ENCODE measurements at places on chromosomes 5 and 9.

DNA sequence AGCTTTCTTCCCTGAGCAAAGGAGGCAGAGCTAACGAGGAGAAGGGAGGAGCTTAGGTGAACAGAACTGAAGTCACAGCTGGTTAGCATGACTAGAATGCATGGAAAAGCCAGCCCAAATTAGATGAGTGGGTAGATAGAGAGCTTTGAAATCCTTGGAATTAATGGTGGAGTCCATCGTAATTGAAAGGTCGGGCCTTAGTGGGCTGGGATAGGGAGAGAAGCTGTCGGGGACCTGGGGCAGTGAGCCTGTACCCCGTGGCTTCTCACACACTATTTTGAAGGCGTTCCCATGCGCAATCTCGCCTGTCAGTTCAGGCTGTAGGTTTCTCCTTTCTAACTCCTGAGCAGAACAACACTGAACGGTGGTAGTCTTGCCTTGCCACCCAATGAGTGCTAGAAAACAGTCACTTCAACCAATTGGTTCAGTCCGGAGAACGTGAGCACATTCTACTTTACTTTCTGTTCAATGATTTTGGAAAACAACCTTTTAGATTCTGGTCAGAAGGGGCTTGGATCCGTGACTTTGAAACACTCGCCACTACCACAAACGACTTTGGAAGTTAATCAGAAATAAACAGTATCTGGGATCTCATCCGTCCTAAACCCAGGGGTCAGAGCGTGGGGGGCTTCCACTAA lies 655 bp upstream of the RAI14 start:
- no peak for DNase-seq

GRCh38 chr9:85112391-85112790 lies 442.9 kb downstream of the NTRK2 start:
- DNase-seq: no peak

DNA sequence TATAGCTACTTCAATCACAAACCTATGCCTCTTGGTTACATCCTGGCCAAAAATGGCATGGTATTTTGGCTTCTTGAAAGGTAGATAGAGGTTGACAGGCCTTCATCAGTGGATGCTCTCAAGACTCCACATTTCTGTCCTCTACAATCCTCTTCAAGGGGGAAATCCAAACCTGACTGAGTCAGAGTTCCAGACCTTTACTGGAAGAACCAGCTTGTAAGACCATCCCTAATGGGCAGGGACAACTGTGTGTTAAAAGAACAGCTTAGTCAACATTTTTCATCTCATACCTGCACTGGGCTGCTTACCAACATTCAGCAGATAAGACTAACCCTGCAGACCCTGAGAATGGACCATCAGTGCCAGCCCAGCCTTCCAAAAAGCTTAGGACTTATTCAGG lies 155.7 kb downstream of the CDK5RAP2 start:
- no peak for DNase-seq

GRCh38 chr5:38878391-38879077 lies 32.7 kb downstream of the OSMR start:
- no peak for DNase-seq

DNA sequence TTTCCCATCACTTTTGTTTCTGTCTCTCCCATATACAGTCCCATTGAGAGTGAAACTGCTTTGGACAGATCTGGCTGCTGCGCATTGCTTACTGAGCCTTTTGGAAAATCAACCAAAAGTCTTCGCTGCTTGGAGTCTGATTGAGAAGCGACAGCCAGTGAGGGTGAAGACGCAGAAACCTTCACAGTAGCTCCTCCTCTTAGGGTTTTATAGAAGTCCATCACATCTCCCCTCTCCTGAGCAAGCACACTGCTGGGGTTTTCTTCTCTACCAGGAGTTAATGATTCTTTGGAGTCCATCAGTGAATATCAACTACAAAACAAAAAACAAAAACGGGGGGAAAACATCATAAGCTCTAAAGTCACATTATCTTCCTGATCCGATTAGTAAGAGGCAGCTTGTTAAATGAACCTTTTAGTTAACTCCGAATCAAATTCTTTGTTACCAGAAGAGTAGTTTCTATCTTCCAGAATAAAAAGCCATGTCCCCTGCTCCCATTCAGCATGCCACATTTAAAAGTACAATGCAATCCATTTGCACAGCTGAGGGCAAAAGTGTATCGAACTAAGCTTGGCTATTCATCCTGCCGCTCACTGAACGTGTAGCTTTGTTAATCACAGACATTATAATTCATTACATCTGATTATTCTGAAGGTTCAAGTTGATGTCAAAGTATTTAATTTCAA lies 2.8 kb downstream of the NR3C1 start:
- no peak for DNase-seq

DNA sequence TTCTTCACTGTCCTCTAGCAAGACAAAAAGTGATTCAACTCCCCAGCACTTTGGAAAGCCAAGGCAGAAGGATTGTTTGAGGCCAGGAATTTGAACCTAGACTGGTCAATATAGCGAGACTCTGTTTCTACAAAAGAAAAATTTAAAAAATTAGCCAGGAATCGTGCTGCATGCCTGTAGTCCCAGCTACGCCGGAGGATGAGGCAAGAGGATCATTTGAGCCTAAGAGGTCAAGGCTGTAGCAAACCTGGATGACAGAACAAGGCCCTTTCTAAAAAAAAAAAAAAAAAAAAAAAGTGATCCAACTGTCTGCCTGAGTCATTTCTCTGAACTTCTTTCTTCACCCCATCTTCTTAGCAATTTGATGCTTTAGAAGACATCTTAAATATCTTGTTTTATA lies 12.4 kb downstream of the ITGA2 start:
- no peak for DNase-seq

GRCh38 chr9:38281917-38282316 lies 110.6 kb upstream of the ALDH1B1 start:
- no peak for DNase-seq

DNA sequence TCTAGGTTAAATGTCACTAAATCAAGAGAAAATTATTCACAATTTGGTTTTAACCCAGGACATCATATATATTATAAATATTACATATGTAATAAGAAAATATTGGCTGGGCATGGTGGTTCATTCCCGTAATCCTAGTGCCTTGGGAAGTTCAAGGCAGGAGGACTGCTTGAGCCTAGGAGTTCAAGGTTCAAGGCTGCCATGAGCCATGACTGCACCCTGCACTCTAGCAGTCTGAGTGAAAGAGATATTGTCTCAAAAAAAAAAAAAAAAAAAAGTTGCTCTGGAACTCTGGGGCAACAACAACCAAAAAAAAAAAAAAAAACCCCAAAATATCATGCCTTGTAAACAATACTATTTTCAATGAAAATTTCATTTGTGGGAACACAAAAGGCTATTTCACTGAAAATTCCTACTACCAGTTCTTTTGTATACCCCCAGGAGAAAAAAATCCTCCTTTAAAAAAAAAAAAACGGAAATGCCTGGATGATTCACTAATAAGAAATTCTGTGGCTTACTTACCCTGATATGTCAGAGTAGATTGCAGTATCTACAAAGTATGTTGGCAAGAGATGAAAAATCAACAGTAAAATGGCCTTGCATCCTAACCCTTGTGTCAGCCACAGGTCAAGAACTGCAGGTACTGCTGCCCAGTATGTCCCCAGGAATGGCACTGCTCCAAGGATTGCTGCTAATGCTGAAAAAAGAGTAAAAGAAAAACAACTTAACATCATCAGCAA lies 22.6 kb upstream of the CTNNAL1 start:
- no peak for DNase-seq

DNA sequence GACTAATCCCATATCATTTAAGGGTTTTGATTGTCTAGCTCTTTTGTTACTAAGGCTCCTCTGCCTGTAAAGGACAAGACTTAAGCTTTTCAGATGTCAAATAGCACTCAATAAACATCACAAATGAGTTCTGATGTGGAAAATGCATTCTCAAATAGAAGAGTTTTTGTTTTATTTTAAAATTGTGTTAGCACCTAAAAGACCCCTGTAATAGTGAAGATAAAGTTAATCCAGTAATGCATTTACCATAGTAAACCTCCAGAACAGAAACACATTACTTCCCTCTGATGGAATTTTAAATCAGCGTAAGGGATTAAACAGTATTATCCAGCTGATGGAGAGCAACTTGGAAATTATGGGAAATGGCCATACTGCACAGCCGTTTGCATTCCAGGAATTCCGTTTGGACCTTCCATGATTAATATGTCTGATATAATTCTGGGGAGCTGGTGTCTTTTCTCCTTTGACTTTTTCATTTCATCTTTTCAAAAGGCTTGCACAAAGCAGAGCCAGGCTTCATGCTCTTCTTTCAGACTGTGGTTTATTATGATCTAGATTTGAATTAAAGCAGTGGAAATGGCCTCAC lies 105.6 kb downstream of the PPP2R2B start:
- DNase-seq: no peak

DNA sequence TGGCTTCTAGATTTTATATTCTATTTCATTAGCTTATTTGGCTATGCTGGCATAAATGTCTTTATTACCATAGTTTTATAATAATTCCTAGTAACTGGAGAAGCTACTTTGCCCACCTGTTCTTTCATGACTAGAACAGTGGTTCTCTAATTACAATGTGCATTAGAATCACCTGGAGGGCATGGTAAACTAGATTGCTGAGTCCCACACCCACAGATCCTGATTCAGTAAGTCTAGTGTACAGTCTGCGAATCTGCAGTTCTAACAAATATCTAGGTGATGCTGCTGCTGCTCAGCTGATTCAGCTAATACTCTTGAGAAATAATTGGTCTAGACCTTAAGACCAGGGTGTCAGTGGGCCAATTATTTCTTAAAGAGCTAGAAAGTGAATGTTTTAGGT lies 35.5 kb downstream of the RNF38 start:
- no peak for DNase-seq

- DNase-seq: no peak
Measured at GRCh38 chr5:80229902-80230255, 26.0 kb downstream of the SERINC5 start.

- DNase-seq: no peak
Measured at GRCh38 chr5:72723581-72723980, 92.9 kb upstream of the TNPO1 start.

- DNase-seq: no peak
Measured at GRCh38 chr9:105178076-105178475, 66.4 kb upstream of the SLC44A1 start.

DNA sequence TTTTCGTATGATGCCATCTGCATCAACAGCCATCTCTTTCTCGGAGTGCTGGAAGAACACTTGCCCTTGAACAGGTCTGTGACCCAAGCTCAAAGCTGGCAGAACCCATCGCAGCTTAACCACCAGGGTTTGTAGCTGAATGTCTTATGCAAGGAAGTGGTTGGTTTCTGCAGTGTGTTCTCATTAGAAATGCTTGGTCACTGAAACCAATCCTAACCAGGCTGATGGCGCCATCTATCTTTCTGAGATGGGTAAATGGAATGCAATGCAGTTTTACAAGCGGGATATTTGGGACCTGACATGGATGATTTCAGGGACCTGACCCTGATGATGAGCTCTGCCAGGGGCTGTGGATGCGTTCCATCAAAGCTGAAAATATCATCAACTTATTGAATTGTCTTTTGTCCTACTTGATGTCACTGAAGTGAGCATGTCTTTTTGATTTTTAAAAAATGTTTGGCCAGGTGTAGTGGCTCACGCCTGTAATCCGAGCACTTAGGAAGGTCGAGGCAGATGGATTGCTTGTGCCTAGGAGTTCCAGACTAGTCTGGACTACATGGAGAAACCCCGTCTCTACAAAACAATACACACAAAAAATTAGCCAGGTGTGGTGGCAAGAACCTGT lies 28.7 kb downstream of the DMRT3 start:
- DNase-seq: no peak

DNA sequence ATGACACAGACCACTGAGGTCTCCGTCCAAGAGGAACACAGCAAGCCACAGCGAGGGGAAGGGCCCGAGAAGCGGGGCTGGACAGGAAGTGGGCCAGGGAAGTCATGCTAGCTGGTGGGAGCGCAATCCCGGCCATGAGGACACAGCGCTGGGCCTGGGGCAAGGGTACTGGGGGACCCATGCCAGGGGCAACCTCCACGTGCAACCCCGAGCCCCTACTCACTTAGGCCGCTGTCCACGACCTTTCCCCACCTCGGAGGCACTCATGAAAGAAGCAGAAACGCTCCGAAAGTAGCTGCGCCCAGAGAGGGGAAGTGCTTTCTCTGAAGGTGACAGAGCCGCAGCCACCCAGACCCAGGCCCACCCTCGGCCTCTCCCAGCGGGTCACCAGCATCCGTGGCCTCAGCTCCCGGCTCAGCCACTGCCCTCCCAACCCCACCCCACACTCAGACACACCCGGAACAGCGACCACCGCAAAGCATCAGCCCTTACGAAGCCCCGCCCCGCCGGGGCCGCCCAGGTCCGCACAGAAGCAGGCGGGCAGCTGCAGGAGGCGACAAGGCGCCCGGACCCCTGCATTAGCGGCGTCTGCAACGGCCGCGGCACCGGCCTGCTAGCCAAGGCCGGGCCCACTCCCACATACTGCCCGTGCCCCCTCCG lies 782 bp downstream of the BICD2 start:
- DNase-seq: no peak

- no peak for DNase-seq
Measured at GRCh38 chr5:125181159-125181558, 434.7 kb upstream of the ZNF608 start.

DNA sequence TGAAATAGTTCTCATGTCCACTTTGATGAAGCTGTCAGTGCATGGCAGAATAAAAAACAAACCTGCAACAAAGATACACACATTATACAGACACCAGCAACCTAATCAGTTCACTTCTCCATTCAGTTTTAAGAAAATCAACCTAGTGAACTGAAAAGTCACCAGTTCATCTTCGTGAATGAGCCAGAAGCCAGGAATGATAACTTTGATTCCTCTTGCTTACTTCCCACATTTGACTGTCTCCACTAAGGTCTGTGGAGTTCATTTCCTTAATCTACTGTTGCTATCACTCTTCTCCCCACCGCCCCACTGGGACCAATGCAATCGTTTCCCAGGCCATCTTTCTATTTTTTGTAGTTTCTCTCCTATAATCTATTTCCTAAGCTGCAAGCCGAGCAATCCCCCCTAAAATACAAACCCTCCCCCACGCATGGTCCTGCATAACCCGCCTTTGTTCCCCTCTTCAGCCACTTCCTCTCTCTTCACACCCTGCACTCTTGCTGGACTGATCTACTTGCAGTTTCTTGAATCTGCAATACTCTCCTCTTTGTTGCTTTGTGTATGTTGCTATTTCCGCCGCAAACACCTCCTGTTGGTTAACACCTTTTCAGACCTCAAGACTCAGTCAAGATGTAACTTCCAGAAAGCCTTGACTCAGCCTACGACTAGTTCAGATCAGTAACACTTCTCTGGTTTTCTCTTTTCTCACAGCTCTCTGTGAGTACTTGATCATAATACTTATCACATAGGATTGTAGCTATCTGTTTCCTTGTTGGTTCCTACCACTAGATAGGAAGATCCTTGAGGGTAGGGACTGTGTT lies 16.6 kb downstream of the STOM start:
- peak; percentile 31 for DNase-seq

GRCh38 chr5:107302441-107302840 lies 368.3 kb downstream of the EFNA5 start:
- DNase-seq: no peak

GRCh38 chr5:173327084-173327947 lies 898 bp downstream of the STC2 start:
- DNase-seq: no peak
